PC-9 (cell line): ENCODE measurements at places on chromosomes 2 and 18. TPM values are rescaled to one million over a fixed set of nuclear protein-coding genes. Genes with fewer than 3 reads are reported as not detected.

- peak; percentile 42 for DNase-seq
Observed at GRCh38 chr2:20222769-20223406, 2.0 kb downstream of the SDC1 start.

The KIF1A gene
- not detected in 2 replicates for total RNA-seq

DNA sequence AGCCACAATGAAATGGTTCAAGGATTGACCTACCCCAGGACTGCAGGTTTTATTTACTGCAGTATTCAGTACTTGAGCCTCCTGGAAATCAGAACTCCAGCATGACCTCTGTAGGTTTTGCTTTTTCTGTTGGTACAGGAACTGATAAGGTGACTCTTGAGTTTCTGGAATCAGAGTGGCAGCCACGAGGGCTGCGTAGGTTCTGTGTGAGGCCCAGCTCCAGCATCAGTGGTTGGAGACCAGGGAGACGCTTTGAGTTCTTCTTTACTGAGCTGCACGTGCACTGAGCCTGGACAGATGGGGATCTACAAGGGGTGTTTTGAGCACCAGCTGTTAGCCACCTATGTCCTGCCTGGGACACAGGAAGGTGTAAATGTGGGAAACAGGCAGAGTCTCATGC lies 222.7 kb upstream of the EPAS1 start:
- DNase-seq, result no peak

The TBC1D8 gene
- total RNA-seq, result 25.2 and 25.3 TPM in 2 replicates

The SCN7A gene
- not detected in 2 replicates for total RNA-seq

DNA sequence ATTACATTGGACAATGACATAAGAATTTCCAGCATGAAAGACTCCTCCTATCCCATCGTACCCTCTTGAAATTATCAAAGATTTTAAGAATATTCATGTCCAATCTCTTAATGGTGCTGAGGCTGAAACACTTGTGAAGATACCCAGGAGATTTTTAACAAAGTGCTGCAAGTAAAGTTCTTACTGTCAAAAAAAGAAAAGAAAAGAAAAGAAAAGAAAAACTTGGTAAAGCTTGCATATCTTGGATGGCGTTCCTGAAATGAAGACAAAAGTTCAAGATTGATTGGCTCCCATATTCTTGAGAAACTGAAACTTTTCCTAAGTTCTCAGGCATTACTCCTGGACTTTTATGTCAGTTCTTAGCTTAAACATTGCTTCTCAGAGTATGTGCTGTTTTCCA lies 1010.5 kb upstream of the PIK3C3 start:
- no peak for DNase-seq

GRCh38 chr18:41416044-41416443 lies 539.0 kb upstream of the PIK3C3 start:
- DNase-seq, result no peak
